Fibroblast of the aortic adventitia (primary cell): ENCODE measurements at places on chromosomes 13 and 19. TPM values are rescaled to one million over a fixed set of nuclear protein-coding genes. Genes with fewer than 3 reads are reported as not detected.

The CGB7 gene
- 0.09 TPM in 1 of 2 replicates, not detected in the other for total RNA-seq

The ZNF626 gene
- total RNA-seq = 7.1 and 18.9 TPM in 2 replicates

The CRX gene
- not detected in 2 replicates for total RNA-seq

The CYP4F3 gene
- not detected in 2 replicates for total RNA-seq

The MTRF1 gene
- total RNA-seq = 4.3 and 11.8 TPM in 2 replicates

The CEBPG gene
- 13.8 and 32.8 TPM in 2 replicates for total RNA-seq

The SULT2B1 gene
- total RNA-seq = not detected in 2 replicates

The ZNF418 gene
- 3.6 and 13.6 TPM in 2 replicates for total RNA-seq

The ZNF534 gene
- not detected in 2 replicates for total RNA-seq

The SERTM1 gene
- under 0.01 and 0.25 TPM in 2 replicates for total RNA-seq

The PCDH20 gene
- 0.36 TPM in 1 of 2 replicates, not detected in the other for total RNA-seq

The NLRP11 gene
- not detected in 2 replicates for total RNA-seq

The ANGPTL8 gene
- total RNA-seq = not detected in 2 replicates

The ZNF556 gene
- 0.08 TPM in 1 of 2 replicates, not detected in the other for total RNA-seq
